ENCODE measurements at places on chromosomes 16 and 17. TPM values are rescaled to one million over a fixed set of nuclear protein-coding genes. Genes with fewer than 3 reads are reported as not detected.

GRCh38 chr17:12627781-12628451 is 37.8 kb upstream of the MYOCD start:
- DNase-seq = no peak

DNA sequence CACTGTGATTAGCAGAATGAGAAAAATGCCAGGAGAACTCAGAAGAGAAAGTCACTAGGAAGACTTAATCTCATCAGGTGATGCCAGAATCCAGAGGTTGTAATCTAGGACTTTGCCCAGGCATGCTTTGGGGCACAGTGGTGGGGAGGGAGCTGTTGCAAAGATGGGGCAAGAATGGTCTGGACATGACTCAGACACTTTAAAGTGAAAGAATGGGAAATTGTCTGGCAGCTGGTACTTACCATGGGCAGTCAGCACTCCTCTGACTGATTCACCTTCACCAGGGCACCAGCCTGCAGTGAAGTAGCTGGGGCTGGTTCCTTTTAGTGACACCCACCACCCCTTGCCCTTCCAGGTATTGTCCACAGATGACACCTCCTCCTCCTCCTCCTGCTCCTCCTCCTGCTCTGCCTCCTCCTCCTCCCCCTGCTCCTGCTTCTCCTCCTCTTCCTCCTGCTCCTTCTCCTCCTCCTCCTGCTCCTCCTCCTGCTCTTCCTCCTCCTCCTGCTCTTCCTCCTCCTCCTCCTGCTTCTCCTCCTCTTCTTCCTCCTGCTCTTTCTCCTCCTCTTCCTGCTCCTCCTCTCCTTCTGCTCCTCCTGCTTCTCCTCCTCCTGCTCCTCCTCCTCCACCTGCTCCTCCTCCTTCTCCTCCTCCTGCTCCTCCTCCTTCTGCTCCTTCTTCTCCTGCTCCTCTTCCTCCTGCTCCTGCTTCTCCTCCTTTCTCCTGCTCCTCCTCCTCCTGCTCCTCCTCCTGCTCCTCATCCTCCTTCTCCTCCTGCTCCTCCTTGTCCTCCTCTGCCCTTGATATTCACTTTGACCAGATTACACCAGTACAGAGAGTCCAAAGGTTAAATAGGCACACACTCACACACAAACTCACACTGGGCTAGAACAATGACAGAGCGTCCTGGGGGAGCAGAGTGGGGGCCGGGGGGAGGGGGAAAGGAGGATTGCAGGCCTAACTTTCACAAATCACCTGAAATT is at the start of gene CHD9NB:
Gene CHD9NB (minus strand): TSS at position 379 of the 983 bp plus-strand sequence. CDS start 8,739 bp downstream, outside the sequence.
- peak; percentile 55 for DNase-seq

TLCD2 gene
- 4.2 TPM for total RNA-seq

BRICD5 gene
- 18.6 TPM for total RNA-seq

DNA sequence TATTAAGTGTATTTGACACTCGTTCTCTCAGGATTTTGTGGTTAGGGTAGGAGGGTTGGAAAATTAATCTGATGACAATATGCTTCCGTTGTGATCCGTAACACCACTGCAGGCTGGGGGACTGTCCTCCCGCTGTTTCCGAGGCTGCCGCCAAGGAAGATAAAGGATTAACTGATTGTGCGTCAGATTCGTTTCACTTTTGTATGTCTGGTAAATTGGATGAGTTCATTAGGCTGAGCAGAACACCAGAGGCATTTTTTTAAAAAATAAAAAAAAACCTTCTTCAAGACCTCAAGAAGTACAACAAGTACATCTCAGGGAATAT is 486.7 kb upstream of the SALL1 start:
- DNase-seq = peak; percentile 97

GRCh38 chr17:3981455-3981854 is 17.2 kb upstream of the ATP2A3 start:
- DNase-seq = no peak

DNA sequence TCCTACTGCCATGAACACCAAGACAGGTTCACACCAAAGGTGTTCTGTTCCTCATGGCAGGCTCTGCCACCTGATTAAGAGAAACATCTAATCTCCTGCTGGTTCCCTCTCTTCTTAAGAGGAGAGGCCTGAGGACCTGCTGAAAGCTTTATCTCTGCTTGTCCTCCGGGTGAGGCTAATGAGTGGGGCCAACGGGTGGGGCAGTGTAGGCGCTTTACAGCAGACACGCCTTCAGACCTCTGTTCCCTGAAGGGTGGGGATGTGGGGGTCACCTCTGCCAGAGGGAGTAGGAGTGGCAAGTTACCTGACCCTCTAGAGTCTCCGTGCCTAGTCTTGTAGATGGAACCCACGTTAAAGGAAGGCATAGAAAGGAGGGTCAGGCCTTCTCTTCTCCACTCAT is 4.2 kb upstream of the MRM1 start:
- no peak for DNase-seq

Data from A673 (cell line).